NCI-H748 treated with DMSO at 0.1 percent for 48 hours (cell line): ENCODE measurements at places on chromosomes 6 and 20.

- DNase-seq, result peak; percentile 32
Observed at GRCh38 chr6:20438462-20439070, 36.9 kb downstream of the E2F3 start.

- no peak for DNase-seq
Observed at GRCh38 chr6:170371080-170371479, 64.5 kb downstream of the FAM120B start.

- peak; percentile 57 for DNase-seq
Observed at GRCh38 chr6:145309842-145310535, 425.3 kb downstream of the EPM2A start.

- DNase-seq, result no peak
Observed at GRCh38 chr6:146240322-146240721, 211.5 kb downstream of the GRM1 start.

DNA sequence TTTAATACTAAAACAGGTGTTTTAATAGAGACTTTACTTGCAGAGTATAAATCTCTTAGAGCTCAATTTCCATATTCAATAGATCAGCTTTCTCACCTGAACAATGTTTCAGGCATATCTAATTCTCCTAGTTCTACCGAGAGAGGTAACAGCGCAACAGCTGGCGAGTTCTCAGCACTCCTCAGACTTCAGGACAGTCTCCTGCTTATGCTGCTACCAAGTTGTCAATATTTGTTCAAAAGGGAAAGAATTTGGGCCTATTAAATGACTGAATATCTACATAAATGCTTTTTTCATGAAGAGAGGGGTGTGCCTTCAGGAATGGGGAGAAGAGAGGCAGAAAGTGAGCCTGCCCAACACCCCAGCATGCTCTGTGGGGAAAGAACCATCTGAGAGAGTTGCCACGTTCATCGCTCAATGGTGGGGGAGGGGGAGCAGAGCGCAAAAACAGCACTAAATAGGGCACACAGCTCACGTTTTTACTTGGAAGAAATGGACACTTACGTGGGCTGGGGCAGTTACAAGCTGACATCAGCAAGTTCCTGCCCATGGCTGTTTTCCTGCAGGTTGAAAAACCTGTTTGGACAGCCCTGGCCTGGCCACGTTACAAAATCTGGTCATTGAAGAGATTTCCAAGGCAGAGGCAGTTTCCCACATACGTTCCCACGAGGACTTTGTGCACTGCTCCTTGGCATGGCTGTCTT is 38.0 kb downstream of the EZR start:
- DNase-seq, result no peak

GRCh38 chr6:56582236-56582635 is 60.5 kb downstream of the DST start:
- no peak for DNase-seq

DNA sequence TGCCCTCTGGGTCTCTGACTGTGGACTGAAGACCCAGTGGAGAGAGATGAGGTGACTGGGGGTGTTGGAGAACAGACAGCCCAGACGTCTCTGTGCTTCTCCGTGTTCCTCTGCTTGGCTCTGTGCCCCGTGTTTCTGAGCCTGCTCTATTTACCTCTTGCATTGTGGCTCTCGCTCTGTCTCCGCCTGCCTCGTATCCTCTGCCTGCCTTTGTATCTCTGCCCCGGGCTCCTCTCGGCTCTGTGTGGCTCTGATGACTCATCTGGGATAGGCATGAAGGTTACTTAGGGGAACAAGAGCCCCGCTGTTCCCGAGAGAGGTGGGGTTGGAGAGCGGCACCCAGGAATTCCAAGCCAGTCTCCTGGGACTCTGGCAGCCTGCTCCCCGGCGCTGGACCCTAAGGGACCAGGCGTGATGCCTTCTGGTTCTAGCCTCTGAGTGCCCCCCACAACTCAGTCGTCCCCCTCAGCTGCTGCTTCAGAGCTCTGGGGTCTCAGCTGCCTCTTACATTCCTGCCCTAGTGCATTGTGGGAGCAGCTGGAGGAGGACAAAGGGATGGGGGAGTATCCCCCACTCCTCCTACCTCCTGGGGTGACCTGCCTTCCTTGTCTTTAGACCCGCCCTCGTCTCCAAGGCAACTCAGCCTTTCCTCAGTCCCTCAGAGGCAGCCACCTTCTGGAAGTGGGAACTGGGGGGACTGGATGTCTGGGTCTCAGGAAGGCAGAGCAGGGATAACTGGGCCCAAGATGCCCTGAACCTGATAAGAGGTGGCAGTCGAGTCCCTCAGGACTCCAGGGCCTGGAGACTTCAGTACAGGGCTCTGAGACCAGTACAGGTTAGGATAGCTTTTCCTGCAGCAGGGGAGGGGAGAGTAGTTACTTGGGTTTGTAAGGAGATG is 1.9 kb downstream of the DDR1 start:
- DNase-seq, result peak; percentile 67

DNA sequence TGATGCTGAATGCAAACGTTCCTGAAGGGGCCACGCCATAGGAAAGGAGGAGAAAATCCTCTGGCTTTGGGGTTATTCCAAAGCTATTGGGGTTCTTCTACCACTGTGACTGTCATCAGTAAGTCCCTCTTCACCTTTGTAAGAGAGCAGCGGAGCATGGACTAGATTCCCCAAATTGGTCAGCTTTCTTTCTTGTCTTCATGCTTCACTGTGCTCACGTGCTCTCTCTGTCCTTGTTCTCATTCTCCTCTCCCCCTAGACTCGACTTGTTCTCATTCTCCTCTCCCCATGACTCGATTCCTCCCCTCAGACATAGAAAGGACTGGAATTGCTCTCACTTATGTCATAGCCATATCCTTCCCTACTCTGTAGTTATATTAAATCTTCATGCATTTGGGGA is 54.8 kb upstream of the ADGRG6 start:
- DNase-seq, result no peak

GRCh38 chr6:132972971-132973370 is 158.6 kb downstream of the RPS12 start:
- no peak for DNase-seq

- no peak for DNase-seq
Observed at GRCh38 chr6:142633317-142633716, 311.7 kb downstream of the HIVEP2 start.

- no peak for DNase-seq
Observed at GRCh38 chr20:5977223-5977622, 26.8 kb downstream of the MCM8 start.

DNA sequence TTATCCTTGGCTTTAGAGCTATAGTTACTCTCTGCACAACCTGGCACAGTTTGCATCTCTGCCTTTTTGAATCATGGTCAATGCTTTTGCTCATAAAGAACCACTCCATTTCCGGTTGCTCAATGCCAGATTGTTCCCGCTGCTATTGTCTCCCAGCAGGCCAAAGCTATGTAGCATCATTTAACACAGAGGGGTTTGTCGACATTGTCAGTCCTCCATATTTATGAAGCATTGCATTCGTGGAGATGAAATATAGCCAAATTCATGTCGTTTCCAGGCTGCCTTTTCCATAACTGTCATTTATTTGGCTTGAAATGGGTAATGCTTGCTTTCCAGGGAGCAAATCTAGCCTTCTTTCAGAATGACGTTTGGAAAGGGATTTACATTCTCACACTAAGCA is 598.8 kb downstream of the EPHA7 start:
- no peak for DNase-seq

GRCh38 chr6:3624250-3625136 is 127.0 kb downstream of the PXDC1 start:
- no peak for DNase-seq

GRCh38 chr20:19440660-19441527 is 228.5 kb downstream of the SLC24A3 start:
- no peak for DNase-seq

DNA sequence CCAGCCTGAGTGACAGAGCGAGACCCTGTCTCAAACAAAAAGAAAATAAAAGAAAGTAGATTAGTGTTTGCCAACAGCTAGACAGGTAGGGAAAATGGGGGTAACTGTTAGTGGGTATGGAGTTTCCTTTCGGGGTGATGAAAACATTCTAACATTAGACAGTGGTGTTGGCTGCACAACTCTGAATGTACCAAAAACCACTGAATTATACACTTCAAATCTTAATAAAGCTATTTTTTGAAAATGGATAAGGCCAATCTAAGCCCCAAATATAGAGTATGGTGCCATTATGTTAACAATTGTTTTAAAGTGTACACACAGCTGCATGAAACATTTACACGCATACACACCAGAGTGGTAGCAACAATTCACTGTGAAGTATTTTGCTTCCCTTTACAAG is 57.0 kb downstream of the BMP7 start:
- no peak for DNase-seq

- no peak for DNase-seq
Observed at GRCh38 chr6:88422831-88423230, 256.7 kb upstream of the CNR1 start.

DNA sequence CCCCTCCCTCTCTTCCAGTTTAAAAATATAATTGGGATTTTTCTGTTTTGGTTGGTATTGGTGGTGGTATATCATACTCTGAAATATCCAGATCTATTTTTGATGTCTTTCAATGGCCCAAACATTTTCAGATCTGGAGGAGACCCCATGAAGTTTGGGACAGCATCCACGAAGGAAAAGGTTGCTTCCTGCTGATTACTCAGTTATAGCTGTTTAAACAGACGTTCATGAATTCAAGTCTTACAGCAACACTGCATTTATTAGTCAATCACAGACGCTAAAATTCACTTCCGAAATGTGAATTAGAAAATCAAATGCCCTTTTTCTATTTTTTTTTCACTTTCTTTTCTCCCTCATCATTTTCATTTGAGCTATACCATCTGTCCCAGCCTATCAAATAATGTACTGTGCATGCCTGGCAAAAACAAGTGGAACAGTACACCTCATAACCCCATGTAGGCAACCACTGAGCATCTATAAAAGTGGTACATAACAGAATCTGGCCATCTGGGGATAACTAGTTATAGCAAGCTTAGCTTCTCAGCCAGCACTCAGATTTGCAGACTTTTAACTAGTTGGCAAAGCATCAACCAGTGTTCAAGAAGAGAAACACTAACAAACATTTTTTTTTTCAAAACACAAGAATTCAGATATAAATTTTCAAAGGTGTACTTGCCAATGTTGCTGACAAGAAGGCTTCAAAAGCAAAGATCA is 124.5 kb downstream of the HIVEP2 start:
- DNase-seq, result no peak

- DNase-seq, result no peak
Observed at GRCh38 chr6:152313542-152314482, 323.4 kb downstream of the SYNE1 start.

DNA sequence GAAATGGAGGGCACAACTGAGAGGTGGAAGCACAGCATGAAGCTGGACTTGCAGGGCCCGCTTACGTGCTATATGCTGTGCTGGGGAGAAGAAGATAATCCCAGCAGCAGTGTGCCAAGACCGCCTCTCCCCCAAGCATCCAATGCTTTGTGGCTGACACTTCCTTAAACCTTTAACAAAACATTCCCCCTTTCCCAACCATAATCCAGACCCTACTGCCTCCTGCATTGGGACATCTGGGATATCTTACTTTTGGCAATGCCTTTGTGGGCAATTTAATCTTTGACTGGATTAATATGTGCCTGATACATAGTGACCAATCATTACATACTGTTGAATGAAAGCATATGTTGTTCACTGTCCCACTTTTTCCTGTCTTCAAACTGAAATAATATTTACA is 3.1 kb upstream of the TENT5A start:
- DNase-seq, result no peak

- no peak for DNase-seq
Observed at GRCh38 chr6:149847939-149848267, 16.3 kb downstream of the LRP11 start.

DNA sequence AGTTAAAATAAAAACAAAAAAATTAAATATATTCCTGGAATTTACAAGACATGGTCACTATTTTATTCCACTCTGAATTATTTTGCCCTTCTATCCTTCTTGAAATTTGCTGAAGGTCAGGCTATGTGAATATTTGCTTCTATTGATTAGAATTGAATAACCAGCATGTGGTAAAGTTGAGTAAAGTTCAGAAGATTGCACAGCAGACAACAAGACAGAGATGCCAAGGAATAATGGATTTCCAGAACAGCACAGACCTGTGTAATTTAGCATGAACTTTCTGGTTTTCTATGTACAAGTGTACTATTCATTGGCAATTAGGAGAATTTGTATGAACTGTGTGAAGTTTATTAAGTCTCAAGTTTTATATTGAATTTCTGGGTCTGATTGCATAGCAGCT is 352.4 kb downstream of the TBC1D32 start:
- no peak for DNase-seq

DNA sequence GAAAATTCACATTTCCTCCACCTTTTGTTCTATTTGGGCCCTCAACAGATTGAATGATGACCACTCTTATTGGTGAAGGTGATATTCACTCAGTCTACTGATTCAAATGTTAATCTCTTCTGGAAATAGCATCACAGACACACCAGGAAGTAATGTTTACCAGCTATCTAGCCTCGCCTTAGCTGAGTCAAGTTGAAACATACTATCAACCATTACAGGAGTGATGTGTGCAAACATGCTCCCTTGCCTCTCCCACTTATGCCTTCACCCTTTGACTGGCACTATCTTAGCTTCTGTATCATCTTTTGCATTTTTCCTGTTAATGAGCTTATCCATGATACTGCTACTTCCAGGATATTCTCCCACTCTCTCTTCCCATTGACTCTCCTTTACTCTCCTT is 191.9 kb downstream of the CENPW start:
- no peak for DNase-seq

GRCh38 chr6:151388997-151389617 is 2.3 kb downstream of the ZBTB2 start:
- DNase-seq, result peak; percentile 87

DNA sequence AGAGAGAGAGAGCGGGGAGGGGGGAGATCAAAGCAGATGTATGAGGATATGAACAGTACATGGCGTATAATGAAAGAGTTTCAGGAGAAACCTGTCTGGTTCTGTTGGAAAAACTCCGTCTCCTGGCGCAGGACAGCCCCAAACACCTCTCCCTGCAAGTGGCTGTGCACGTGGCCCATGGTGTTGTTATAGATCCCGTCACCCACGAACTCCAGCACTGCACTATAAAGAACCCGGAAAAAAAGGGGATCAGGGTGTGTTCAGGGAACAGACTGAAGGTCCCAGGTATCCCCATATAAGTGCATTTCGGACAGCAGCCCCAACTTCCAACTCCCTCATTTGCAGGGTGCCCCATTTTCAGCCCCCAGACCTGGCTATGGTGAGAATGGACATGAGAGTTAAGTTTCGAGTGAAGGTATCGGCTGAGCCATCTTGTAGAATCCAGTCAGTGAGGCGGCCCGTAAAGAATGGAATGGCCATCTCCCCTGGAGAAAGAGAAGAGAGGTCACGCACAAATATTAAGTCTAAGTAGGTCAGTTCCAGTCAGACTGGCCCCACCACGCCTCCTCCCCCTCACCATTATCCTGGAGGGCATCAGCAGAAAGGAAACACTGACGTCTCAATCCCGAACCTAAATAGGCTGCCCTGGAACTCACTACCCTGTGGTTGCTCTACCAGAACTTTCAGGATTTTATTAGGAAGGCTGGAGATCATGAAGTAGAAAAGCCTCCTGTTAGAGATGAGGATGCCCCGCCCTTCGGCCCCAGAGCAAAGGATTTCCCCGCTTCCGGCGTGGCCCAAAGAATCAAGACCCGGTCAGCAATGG is 1.3 kb downstream of the TAP1 start:
- no peak for DNase-seq

GRCh38 chr6:168789699-168790098 is 348.7 kb downstream of the SMOC2 start:
- DNase-seq, result no peak
